ENCODE measurements at places on chromosomes 5 and 9.

DNA sequence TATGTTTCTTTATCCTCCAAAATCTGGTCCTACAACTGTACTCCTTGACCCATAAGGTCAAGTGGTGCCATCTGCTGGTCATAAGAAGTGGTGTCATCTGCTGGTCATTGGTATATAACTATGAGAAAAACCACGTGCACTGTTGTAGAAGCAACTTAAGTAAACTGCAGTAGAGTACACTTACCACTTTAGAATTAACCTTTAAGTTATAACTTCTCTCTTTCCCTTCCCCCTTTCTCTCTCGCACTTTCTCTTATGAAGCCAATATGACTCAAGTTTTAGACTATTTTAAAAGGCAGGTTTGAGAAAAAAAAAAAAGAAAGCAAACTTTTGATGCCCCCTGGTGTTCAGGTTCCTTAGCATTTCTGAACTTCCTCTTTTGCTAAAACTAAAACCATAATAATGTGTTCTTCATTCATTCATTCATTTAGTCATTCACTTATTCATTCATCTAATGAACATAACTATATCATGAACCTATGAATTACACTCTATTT is 12.8 kb upstream of the MTAP start:
- H3K27ac ChIP-seq, result no peak overlapping the region
- H3K4me3 ChIP-seq, result no peak overlapping the region
- H3K4me1 ChIP-seq, result no peaks in the 10 kb centered on the region

DNA sequence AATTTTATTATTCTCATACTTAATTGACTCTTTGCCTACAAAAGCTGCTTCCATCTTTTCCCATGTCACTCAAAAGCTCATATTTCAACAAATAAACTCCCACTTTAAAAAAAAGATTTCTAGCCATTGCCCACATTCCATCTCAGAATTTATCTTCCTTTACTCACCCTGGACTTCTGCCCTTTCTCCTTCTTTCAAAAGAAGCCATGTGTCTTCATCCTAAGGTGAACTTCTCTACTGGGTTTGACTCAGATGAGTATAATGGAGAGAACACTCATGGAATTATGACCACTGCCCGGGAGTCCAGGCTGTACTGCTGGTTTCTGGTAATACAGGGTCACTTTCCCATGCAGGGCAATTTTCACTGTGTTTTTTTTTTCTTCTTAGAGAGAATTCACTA is 548.5 kb upstream of the ZNF462 start:
- H3K27me3 ChIP-seq, result no peaks in the 10 kb centered on the region
- no peak for DNase-seq
- H3K36me3 ChIP-seq, result no peaks in the 10 kb centered on the region

DNA sequence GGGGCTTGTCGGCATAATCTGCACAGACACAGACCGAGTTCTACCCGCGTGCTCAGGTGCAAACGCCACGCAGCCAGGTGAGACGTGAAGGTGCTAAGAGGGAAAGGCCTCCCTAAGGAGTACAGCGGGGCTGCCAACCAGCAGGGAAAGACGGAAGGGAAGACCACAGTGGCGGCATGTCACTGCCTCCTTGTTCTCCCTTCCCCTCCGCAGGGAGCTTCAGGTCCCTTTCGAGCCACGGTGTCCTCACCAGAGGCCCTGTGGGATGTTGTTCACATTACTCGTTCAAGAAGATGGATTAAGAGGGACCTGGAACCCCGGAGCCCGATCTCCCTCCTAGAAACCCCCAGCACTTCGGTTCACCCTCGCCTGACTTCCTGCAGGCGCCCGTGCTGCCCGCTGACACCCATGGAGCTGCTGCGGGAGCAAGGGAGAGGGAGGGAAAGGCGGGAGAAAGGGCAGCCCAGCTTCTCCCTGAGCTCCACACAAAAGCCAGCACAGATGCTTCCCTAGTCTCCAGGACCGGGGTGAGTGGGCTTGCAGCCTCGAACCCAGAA is 686 bp downstream of the BRD9 start:
- peaks cover 17% of the 10 kb centered on the region for H3K4me1 ChIP-seq
- peak overlapping the region; percentile 77 for H3K4me3 ChIP-seq
- peak overlapping the region; percentile 82 for H3K27ac ChIP-seq
- H3K27me3 ChIP-seq, result no peaks in the 10 kb centered on the region
- DNase-seq, result no peak

DNA sequence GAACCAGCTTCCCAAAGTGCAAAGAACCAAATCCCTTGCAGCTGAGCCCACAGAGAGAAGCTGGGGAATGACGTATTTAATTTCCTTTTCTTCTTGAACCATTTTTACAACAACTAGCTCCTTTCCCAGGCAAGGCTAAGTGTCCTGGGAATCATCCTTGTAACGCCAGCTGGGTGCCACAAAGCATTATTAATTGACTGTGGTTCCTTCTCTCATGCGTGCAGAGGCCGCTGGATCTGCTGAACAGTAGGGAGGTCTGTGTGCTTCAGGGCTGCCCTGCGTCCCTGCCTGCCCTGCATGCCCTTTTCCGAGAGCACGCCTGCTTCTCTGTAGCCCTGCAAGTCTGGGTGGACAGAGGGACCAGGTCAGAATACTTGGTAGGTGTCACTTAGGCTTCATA is 124.1 kb upstream of the OTULINL start:
- peaks cover 13% of the 10 kb centered on the region for H3K4me1 ChIP-seq
- peaks cover 58% of the 10 kb centered on the region for H3K36me3 ChIP-seq
- no peak overlapping the region for H3K4me3 ChIP-seq
- H3K27me3 ChIP-seq, result no peaks in the 10 kb centered on the region
- H3K27ac ChIP-seq, result no peak overlapping the region
- DNase-seq, result no peak

DNA sequence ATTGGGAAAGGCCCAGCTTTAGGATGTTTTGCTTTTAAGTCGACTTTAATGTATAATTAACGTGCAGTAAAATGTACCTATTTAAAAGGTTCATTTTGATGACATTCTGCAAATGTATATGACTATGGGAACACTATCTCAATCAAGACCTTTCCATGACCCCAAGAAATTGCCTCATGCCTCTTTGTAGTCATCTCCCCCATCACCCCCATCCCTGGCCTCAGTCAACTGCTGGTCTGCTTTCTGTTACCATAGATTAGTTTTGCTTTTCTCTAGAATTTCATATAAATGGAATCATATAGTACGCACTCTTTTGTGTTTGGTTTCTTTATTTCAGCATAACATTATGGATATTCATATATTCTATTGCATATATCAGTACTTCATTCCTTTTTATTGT is 80.7 kb upstream of the C9orf72 start:
- H3K36me3 ChIP-seq, result no peaks in the 10 kb centered on the region
- DNase-seq, result no peak
- no peaks in the 10 kb centered on the region for H3K4me1 ChIP-seq
- H3K27ac ChIP-seq, result no peak overlapping the region
- H3K27me3 ChIP-seq, result no peaks in the 10 kb centered on the region

GRCh38 chr9:113648048-113648447 is 184.5 kb downstream of the RGS3 start:
- peak; percentile 8 for DNase-seq
- no peak overlapping the region for H3K27ac ChIP-seq
- H3K36me3 ChIP-seq, result no peaks in the 10 kb centered on the region
- no peaks in the 10 kb centered on the region for H3K27me3 ChIP-seq

DNA sequence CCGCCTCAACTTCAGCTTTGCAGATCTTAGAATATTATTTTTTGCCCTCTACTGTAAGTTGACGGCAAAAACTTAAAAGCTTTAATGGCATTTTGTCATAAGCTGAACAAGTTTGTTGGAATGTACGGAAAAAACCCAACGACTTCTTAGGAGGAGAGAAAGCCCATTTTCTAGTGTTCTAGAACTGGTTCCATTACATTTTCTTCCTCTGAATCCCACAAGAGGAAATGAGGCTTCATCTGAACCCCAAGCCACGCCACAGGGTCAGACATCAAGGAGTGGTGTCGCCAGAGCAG is 113.7 kb downstream of the LHFPL2 start:
- no peaks in the 10 kb centered on the region for H3K36me3 ChIP-seq
- no peak overlapping the region for H3K4me3 ChIP-seq
- H3K27me3 ChIP-seq, result no peaks in the 10 kb centered on the region

DNA sequence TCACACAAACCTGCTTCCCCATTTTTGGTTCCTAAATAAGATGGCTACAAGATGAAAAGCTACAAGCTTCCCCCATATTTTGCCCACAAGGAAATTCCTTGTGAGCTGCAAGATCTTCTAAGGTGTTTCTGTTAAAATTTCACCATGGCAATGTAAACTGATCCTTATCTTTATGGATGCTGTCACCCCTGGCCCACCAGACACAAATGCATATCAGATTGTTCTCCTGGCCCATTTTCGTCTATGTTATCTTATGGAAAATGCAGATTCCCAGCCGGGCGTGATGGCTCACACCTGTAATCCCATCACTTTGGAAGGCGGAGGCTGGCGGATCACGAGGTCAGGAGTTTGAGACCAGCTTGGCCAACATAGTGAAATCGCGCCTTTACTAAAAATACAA is 65.1 kb upstream of the IL6ST start:
- DNase-seq, result no peak
- H3K27ac ChIP-seq, result no peak overlapping the region
- no peaks in the 10 kb centered on the region for H3K36me3 ChIP-seq

Measured in tibial artery (tissue), 4 donors.